Thoracic aorta (tissue), 2 donors: ENCODE measurements at places on chromosomes 5 and 9. TPM values are rescaled to one million over a fixed set of nuclear protein-coding genes. Genes with fewer than 3 reads are reported as not detected.

DNA sequence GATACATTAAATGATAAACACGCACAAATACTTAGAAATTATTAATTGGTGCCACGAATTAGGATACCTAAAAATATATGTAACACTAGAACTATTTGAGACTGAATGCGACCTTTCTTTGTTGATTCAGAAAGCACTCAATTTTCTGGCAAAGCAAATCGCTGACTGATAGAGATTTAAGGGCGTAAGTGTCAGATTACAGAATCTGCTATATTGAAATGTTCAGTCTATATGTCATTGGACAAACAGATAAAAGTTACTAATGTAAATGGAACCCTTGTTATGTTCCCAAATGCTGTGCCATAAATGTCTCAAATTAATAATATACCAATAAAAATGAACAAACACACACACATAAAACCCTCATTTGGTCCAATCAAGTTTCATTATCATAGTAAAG is 137.9 kb downstream of the MPDZ start:
- no peak for DNase-seq

DNA sequence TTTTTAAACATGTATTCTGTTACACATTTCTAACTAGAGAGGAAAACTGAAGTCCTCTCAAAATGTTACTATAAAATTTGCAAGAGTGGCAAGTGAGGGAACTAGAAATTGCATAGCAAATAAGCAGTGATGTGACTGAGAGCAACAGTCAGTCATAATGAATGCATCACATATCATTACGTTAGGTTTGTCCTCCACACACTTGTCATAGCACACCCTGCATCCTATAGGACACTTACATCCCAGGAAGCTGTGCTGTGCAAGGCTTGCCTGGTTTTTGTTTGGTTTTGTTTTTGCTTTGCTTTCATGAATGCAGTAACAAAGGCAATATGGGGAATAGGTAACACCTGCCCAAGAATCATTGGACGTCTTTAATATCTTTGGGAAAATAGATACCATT is 10.8 kb downstream of the NFIB start:
- no peak for DNase-seq

DNA sequence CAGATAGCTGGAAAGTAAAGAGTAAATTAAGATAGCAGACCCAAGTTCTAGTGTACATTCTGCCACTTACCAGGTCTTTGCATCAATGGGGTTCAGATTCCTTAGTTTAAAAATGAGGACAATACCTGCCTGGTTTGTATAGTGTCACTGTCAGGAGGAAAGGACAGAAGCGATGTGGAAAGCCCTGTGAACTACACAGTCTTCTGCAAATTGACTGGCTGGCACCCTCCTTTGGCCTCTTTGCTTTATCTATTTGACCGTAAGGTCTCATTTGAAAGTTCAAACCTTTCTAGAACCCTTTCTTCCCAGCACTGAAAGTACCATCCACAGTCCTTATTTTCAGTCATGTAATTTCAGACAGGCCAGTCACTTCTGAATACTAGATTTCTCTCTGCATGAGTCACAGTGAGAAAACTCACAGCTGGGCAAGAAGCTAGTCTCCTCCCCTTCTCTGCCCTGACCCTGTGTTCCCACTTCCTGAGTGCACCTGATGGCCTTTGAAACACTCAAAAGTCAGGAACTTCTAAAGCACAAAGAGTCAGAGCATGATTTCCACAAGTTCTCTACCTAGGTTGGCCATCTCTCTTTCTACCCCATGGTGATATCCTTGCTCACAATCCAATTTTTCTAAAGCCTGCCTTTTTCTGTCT is 91.3 kb upstream of the RASEF start:
- DNase-seq, result no peak

TAS2R1 gene
- total RNA-seq, result not detected

DEPDC1B gene
- not detected for total RNA-seq

ACTBL2 gene
- total RNA-seq, result not detected

GRCh38 chr9:133202688-133203453 is 6.2 kb downstream of the OBP2B start:
- no peak for DNase-seq

FPGS gene
- 136 TPM for total RNA-seq

DNA sequence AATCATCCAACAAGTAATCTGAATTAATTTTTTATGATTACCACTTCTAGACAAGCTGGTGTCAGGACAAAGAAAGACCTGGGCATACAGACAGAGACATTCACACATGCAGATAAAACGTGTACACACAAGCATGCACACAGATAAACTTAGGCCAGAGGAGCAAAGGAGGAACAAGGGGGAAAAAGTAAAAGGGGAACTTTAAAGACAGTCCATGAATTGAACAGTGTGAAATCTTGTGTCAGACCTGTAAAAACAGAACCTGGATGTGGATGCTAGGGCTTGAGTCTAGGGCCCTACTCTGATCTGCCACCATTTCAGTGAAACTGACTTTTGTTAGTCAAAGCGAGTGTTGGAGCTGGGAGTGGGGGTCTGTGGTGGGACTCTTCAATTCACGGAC is 11.2 kb upstream of the ZSWIM6 start:
- DNase-seq, result no peak

DNA sequence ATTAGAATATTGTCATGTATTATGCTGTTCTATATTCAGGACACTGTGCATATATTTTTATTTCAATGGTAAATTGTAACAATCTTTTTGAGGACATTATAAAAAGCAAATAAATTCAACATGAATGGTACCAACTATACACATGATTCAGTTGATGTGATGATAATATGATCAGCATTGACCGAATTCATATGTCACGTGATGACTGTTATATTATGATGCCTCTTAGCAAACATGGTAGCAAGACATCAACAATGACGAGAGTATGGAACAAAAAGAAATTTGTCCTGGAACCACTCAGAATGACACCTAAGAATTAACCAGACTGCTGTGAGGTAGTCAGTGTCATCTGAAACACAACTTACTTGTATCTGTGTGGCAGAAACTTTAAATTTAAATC is 161.5 kb upstream of the OR13F1 start:
- no peak for DNase-seq

GRCh38 chr9:71816916-71817451 is 48.7 kb upstream of the CEMIP2 start:
- no peak for DNase-seq

GRCh38 chr9:28179893-28180292 is 606.6 kb upstream of the C9orf72 start:
- DNase-seq, result no peak

DNA sequence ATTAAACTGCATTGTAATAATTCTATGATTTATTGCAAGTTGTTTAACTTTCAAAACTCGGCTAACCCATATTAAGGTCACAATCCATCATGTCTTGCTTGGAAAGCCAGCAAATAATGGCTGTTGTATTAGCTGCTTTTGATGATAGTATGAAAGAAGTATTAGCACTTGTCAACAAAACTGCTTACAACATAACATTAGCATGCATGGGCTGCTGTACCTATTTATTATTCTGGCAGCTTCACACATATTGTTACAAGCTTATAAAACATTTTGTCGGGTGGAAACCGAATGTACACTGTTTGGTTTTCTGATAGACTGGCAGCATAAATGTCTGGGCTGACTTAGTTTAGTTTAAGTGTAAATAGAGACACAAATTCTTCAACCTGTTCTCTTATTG is 378.3 kb downstream of the KIAA0825 start:
- DNase-seq, result no peak

GRCh38 chr5:142972064-142972570 is 201.9 kb downstream of the ARHGAP26 start:
- no peak for DNase-seq

DNA sequence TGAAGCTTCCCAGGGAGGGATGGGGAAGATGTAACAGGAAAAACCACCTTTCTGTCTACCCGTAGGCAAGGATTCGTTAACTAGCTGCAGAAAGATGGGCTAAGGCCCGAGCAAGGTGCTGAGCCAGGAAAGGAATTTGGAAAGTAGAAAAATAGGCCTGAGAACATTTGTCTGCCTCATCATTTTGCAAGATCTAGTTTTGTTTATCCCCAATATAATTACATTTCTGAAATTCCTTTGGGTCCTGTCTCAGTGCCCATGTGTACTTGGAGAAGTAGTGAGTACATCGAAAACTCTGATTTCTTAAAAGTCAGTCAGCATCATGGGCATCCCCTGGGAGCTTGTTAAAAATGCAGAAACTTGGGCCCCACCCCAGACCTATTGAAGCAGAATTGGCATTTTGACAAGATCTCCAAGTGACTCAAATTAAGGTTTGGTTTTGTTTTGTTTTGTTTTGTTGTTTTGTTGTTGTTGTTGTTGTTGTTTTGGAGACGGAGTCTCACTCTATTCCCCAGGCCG is 52.1 kb upstream of the CEMIP2 start:
- no peak for DNase-seq

GRCh38 chr5:136907371-136907770 is 542.0 kb upstream of the TRPC7 start:
- no peak for DNase-seq

- DNase-seq, result no peak
Measured at GRCh38 chr5:13248253-13248652, 696.2 kb downstream of the DNAH5 start.

- no peak for DNase-seq
Measured at GRCh38 chr5:85533341-85534047, 1084.2 kb upstream of the COX7C start.

SV2C gene
- 0.14 TPM for total RNA-seq
